Amniotic epithelial cell (primary cell): ENCODE measurements at places on chromosomes 13 and 19.

DNA sequence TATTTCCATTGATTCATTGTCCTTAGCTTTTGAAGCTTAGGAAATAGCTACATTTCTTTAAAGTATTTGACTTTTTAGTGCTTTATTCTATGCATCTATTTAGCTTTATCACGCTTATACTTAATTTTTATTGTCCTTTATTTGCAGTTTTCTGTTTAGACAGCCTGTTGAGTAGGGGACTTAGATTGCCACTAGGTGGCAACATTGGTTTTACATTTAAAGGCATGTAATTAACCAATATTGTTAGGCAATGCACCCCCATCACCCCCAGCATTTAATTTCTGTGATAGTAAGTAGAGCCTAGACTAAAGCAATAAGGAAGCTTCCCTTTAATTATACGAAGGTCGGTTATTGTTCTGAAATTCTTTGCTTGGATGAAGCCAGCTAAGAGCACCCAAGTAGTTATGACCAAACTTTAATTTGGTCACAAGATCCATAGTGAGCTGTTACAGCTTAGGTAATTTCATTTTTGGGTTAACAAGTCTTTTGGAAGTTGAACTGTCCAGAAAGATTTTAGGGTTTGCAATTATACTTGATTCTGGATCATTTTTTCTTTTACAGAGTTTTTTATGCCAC is 36.5 kb downstream of the B3GLCT start:
- peak; percentile 56 for DNase-seq

GRCh38 chr13:20441879-20442278 is 83.8 kb downstream of the CRYL1 start:
- DNase-seq = no peak

DNA sequence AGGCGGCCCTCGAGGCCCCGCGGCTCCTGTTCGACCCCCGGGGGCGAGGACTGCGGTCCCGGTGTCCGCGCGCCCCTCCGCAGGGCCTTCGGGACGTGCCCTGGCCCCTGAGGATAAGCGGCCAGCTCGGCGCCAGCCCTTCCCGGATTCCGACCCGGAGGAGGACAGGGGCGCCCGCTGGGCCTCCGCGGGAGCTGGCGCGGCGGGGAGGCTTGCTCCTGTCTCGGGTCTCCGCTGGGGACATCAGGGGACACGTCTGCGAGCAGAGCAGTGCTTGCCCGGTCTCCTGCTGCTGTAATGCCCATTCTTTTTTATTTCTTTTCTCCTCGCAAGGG is 829 bp downstream of the B3GLCT start:
- no peak for DNase-seq

GRCh38 chr13:38954291-38954690 is 36.3 kb downstream of the STOML3 start:
- DNase-seq = no peak

DNA sequence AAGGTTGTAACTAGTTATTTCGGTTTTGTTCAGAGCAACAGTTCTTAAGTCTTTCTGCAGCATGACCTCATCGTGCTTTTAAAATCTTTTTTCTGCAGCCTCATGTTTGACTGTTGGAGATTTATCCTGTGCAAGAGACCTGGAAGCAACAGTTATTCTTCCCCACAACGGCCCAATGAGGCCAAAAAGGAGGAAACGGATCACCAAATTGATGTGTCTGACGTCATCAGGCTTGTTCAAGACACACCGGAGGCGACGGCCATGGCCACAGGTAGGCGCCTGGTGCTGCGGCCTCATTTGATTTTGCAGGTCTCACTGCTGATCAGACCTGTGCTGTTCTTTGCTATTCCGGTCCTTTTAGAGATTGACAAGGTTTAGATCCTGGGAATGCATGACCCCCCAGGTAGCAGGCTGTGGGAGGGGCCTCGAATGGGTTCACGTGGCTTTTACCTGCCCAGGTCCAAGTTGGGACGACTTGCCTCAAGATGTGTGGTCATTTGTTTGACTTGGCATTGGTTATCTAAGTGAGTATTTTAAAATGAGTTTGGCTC is 66.8 kb upstream of the MCF2L start:
- no peak for DNase-seq

GRCh38 chr13:75764251-75764925 is 128.3 kb downstream of the LMO7 start:
- no peak for DNase-seq

DNA sequence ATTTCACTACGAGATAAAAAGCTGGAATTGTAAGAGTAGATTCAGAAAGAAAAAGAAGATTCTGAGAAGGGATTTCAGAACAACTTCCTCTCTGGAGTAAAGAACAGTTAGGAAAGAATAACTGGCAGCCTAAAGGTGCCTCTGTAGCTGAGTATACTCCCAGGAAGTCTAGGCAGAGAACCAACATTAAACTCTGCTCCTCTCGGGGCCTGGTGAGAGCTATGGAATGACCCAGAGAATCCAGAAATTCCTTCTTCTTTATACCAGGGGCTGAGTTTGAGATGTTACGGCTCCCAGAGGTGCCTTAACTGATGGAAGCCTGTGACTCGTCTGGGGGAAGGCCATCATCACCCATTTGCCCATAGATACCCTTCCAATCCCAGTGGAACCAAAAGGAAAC is 39.1 kb downstream of the FAM216B start:
- DNase-seq = no peak

GRCh38 chr19:1258707-1259205 is 10.4 kb downstream of the MIDN start:
- DNase-seq = no peak
